ENCODE measurements at places on chromosomes 6 and 20.

- DNase-seq = no peak
Observed at GRCh38 chr6:98835149-98836024, 1.0 kb downstream of the POU3F2 start.

GRCh38 chr6:68728159-68728979 is 93.3 kb downstream of the ADGRB3 start:
- no peak for DNase-seq

DNA sequence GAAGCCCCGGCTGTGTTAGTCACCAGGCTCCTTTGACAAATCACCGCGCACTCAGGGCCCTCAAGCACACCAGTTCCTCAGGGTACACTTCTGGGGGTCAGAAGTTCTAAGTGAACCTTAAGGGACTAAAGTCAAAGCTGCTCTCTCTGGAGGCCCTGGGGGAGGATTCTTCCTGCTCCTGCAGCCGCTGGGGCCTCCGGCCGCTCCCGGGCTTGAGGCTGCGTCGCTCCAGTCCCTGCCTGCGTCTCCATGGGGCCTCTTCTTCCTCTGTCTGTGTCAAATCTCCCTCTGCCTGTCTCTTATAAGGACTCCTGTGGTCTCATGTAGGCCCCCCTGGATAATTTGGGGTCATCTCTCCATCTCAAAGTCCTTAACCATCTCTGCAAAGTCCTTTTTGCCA is 18.1 kb upstream of the GATA5 start:
- DNase-seq = no peak

DNA sequence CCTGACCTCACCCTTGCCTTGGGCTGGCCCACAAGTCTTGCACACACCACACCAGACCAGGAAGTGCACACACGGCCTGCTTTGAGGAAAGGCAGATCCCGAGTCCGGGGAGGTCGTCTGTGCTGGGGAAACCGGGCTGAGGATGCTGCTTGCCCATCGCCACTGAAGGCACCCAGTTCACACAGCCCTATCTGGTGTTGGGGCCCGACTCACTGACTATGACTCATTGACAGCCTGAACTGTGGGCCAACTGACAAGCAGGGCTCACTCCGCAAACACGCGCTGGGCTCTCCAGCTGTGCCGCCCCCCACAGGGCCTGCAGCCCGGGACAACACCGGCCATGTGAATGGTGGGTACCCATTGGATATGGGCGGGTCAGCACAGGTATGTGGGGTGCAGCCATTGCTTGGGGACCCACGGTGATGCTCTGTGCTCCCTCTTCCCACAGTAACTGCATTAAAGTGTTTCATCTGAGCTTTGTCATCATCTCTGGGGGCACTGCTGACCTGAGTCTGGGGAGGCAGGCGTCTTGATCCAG is 1.6 kb downstream of the SAMD10 start:
- DNase-seq = peak; percentile 38

DNA sequence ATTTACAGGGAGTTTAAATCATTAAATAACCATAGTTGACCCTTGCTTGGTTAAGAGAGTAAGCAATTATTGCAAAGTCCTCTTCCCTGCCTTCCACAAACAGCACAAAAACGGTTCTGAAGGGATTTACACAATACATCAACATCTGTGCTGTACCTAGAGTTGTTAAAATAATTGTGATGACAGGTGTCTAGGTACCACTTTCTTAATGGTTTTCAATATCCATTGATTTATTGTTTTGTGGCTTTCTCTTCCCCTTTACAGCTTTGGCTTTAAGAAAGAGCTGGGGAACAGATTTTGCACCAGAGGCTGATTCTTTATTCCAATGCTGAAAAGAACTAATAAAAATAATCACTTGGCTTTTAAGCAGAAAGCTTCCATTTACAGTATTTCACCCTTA is 598 bp upstream of the SOX4 start:
- no peak for DNase-seq

GRCh38 chr6:36976509-36976908 is 9.5 kb downstream of the MTCH1 start:
- no peak for DNase-seq

- DNase-seq = no peak
Observed at GRCh38 chr20:50229156-50229607, 38.6 kb downstream of the CEBPB start.

- no peak for DNase-seq
Observed at GRCh38 chr6:125481056-125481455, 179.3 kb upstream of the HDDC2 start.

- DNase-seq = no peak
Observed at GRCh38 chr6:157770946-157771345, 52.1 kb upstream of the SNX9 start.

- DNase-seq = no peak
Observed at GRCh38 chr6:69668916-69669315, 127.9 kb downstream of the LMBRD1 start.

DNA sequence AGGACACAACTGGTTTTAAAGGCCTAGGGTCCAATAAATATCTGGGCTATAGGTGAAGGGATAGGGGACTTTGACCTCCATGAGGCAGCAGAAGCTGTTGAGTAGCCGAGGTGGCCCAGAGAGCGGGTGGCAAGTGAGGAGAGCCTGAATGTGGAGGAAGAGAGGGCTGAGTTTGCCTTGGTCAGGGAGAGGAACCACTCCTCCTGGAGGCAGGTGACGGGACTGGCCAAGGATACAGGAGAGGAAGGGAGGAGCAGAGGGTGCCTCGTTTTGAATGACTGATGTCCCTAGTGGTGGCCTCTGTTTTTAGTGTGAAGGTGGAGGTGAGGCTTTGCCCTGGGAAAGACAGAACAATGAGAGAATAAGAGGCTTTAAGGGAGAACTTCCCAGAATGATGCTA is 19.1 kb upstream of the AAR2 start:
- no peak for DNase-seq

DNA sequence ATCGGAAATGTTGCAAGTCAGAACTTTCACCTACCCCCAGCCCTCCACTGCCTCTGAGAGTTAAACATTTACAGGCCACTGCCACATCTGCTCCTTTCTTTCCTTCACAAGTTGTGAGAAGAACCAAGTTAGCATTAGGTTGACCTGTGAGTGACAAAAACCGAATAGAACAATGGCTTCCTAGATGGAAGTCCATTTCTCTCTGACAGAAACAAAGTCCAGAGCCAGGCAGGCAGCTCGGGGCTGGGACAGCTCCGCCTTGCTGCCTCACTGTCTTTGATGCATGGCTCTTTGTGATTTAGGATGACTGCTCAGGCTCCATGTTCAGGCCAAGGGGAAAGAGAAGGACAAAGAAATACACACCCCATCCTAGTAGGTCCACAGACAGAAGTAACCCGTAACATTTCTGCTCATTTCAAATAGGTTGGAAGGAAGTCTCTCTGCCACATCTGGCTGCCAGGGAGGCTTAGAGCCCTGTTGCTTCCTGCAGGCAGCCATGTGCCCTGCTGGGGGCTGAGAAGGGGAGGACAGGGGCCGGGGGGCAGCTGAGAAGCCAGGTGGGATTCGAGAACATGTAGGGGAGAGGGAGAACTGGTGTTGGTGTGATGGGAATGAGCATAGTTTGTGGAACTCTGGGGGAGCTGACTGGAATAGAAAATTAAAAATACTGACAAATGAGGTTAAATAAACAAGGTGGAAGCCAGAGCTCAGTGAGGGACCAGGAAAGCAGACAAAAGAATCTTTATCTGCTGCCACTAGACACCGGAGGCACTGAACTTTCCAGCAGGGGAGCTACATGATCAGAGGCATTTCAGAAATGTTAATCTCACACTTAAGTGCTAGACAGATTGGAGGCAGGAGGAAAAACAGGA is 19.5 kb upstream of the IER3 start:
- no peak for DNase-seq

GRCh38 chr6:10163203-10163962 is 251.5 kb downstream of the TFAP2A start:
- no peak for DNase-seq

GRCh38 chr20:52193886-52194545 is 2.4 kb upstream of the ZFP64 start:
- DNase-seq = no peak

GRCh38 chr6:144477396-144477795 is 192.3 kb downstream of the UTRN start:
- no peak for DNase-seq

- DNase-seq = no peak
Observed at GRCh38 chr20:53623134-53623453, 29.5 kb upstream of the ZNF217 start.

DNA sequence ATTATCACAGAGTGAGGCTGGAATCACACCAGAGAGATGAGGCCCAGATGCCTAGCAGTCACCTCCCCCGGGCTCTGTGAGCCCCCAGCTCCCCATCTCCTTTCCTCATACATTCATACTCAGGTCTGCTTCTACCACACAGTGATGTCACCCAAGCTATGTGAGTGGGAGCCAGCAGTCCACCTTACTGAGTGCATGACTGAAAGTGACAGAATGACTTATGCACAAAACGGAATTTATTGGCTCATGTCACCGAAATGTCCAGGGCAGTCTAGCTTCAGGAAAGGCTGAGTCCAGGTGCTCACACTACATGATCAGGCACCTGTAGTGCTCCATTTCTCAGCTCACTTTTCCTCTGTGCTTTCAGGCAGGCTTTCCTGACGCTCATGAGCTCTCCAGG is 36.7 kb upstream of the CCN6 start:
- DNase-seq = peak; percentile 50

- peak; percentile 59 for DNase-seq
Observed at GRCh38 chr6:26033085-26033940, 53.9 kb upstream of the HFE start.

DNA sequence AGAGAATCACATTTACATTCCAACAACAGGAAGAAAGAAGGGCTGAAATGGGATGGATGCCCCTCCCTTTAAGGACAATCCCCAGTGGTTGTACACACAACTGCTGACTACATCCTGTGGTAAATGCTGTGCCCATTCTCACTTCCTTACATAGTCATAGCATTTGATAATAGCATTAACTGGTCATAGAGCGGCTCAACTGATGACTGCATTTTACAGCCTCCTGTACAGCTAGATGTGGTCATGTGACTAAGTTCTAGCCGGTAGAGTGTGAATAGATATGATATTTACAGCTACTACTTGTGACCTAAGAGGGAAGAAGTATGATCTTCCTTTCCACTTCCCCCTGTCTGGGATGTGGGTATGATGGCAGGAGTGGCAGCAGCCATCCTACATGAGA is 24.7 kb downstream of the KCNK17 start:
- DNase-seq = no peak

GRCh38 chr6:119848696-119849095 is 499.1 kb upstream of the MAN1A1 start:
- DNase-seq = no peak

GRCh38 chr6:31530659-31531058 is 1.9 kb downstream of the MCCD1 start:
- no peak for DNase-seq

DNA sequence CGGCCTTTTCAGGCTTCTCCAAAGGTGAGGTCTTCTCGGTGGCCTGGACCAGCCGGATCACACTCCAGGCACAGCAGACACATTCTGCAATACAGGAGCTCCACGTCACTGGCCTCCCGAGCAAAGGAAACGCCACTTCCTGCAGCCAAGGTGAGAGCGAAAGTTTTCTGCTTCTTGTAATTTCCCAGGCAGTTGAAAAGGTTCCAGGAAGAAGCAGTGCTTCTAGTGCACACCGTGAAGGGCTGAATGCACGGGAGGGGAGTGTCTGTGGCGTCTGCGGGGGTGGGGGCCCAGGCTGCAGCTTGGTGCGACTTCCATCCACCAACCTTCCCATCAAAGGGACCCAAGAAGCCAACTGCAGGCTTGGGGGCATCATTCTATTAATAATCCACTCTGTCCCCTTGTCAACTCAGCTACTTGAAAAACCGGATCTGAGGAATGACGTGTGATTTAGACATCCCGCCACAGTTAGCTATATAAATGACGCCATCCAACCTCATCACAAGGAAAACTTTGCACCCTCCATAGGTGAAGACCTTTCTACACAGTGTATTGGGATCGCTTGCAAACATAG is 61.1 kb downstream of the NFATC2 start:
- peak; percentile 50 for DNase-seq

- DNase-seq = no peak
Observed at GRCh38 chr20:53706008-53706465, 112.4 kb upstream of the ZNF217 start.

GRCh38 chr6:22826961-22827360 is 257.6 kb downstream of the HDGFL1 start:
- no peak for DNase-seq

- DNase-seq = no peak
Observed at GRCh38 chr20:10342152-10342551, 91.9 kb downstream of the MKKS start.

DNA sequence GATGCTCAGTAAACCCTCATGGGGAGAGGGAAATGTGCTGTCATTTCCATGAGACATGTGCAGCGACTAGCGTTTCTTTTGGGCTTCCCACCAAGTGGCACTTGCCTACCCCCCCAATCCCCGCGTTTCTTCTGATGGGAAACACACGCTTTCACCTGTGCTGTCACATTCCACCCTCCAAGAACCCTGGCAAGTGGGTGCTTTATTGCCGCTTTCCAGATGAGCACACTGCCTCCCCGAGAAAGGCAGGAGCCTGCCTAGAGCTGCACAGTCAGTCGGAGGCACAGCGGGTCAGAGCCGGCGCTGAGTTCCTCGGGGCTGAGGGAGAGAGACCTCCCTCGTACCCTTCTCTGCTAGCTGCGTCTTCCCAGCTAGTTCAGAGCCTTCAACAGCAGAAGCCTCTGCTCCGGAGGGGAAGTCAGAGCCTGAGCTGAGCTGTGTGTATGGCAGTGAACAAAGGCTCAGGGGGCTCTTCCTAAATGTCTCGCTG is 12.3 kb upstream of the CCDC167 start:
- DNase-seq = no peak

DNA sequence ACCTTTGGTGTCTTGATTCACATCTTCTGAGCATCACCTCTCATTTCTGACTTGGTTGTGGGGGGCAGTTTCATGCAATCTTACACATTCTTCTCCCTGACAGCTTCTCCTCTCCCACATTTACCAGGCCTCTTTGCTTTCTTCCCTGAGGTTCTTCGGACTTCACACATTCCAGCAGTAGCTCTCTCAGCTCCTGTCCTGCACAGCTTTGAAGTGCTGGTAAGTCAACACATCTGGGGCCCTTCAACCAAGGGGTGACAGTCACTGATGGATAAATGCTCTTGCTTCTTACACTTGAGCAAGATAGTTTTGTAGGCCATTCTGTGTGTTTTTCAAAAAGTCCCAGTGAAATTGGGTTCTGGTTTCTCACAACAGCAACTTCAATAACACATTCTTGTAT is 2.5 kb upstream of the SLC35B3 start:
- no peak for DNase-seq

GRCh38 chr6:110322874-110323242 is 35.3 kb downstream of the METTL24 start:
- DNase-seq = no peak

DNA sequence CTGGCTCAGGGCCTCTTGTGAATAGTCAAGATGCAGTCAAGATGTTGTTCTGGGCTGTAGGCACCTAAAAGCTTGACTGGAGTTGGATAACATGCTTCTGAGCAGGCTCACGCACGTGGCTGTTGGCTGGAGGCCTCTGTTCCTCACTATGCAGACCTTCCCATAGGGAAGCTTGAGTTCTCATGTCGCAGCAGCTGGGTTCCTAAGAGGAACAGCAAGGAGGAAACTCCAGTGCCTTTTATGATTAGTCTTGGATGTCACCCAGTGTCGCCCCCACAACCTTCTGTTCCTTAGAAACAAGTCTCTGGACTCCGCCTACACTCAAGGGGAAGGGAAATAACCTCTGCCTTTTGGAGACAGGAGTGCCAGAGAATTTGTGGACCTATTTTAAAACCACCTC is 210.7 kb downstream of the BCAS1 start:
- DNase-seq = no peak

Data from stimulated activated CD4-positive, alpha-beta T cell treated with anti-CD3 and anti-CD28 coated beads, Interleukin-4, amount 100 ng/mL, for 48 hours (primary cell).